T-helper 17 cell (primary cell): ENCODE measurements at places on chromosomes 3 and 15. TPM values are rescaled to one million over a fixed set of nuclear protein-coding genes. Genes with fewer than 3 reads are reported as not detected.

The SENP2 gene
- total RNA-seq, result 48.5 TPM

The PCCB gene
- total RNA-seq, result 13.3 TPM

The ULK4 gene
- 31.5 TPM for total RNA-seq

The DIS3L gene
- total RNA-seq, result 22.3 TPM

The EPHB1 gene
- 1.3 TPM for total RNA-seq

- no peak for DNase-seq
Observed at GRCh38 chr15:85444122-85444745, 63.8 kb downstream of the AKAP13 start.

- DNase-seq, result no peak
Observed at GRCh38 chr15:88303395-88303794, 46.9 kb upstream of the NTRK3 start.

- peak; percentile 32 for DNase-seq
Observed at GRCh38 chr15:90143166-90143655, 40.9 kb upstream of the IDH2 start.

DNA sequence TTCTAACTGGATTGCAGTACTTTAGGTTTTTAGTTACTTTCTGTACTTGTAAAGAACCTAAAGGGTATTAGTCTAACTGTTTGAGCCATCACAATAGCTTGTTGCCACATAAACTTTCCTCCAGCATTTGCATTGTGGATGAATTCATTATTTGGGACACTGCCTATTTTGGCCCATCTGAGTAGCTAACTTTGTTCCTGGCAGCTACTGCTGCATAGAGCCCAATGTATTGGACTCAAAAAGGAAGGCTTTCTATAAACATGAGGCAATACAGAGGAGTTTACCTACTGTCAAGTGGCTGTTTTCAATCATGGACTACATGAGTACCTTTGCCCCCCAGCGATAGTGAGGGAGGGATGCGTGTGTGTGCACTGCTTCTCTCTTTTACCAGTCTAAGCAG, 1.9 kb downstream of the ROBO2 start:
- DNase-seq, result no peak

DNA sequence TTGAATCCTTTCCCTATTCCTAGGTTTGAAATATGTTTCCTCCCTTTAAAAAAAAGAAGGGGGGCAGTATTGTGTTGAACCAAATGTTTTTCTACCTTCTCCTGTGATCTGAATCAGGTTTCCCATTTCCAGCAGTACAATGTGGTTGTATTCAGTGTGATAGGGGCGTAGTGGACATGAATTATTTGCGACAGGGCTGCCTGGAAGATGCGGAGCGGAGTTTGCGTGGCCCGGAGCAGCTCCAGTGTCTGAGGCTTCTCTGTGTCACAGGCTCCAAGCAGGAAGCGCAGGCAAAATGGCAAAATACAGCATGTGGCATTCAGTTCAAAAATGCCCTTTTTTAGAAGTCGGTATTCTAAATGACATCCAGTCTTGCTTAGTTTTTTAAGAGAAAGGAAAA, 154.4 kb downstream of the PGPEP1L start:
- peak; percentile 57 for DNase-seq

GRCh38 chr3:71652781-71653413, 69.4 kb upstream of the FOXP1 start:
- DNase-seq, result no peak

- no peak for DNase-seq
Observed at GRCh38 chr3:127325629-127325961, 37.7 kb upstream of the PRR20G start.

DNA sequence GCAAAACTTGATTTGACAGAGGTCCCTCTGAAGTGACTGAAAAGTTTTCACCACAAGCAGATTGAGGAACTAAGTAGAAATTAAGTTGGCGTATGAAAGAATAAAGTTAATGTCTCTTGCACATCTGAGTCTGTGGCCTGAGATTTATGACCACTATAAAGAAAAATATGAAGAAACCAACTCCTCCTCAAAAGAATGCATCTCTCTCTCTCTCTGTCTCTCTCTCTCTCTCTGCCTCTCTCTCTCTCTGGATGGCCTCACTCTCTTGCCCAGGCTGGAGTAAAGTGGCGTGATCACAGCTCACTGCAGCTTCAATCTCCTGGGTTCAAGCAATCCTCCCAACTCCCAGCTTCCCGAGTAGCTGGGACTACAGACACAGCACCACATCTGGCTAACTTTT, 55.2 kb downstream of the RPL22L1 start:
- no peak for DNase-seq
